ENCODE measurements at places on chromosomes 2 and 18.

DNA sequence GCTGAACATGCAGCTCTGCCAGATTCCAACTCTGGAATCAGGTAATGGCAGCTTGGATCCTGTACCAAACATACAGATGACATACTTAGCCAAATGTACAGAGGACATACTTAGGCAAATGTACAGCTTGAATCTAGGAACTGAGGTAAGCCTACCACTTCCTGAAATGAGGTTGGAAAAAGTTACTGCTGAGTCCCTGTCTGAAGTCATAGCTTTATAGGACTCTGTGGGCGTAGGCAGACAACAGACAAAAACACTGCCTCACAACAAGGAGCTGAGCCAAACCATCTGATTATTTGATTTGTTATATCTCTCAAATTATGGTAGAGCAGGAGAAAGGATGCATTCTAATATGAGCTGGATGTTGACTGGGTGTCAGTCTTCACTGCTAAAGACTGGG is 290.2 kb upstream of the TCF4 start:
- peak; percentile 31 for DNase-seq

DNA sequence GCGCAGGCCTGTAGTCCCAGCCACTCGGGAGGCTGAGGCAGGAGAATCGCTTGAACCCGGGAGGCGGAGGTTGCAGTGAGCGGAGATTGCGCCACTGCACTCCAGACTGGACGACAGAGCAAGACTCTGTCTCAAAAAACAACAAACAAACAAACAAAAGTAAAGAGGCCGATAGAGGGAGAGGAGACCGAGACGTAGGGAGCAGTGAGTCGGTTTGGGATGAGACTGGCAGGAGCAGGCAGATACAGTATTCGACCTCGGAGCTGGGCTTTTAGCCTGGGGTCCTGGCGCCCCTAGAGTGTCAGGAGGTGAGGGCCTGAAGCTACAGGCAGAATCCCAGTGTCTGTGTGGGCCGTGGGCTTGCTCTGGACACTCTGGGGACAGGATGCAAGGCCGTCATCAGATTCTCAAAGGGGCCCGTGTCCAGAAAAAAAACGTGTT is 51.2 kb downstream of the SLC4A1AP start:
- no peak for DNase-seq

- DNase-seq: peak; percentile 67
Measured at GRCh38 chr2:199485732-199486335, 28.1 kb upstream of the SATB2 start.

- peak; percentile 1 for DNase-seq
Measured at GRCh38 chr18:34038086-34038485, 186.6 kb downstream of the NOL4 start.

- no peak for DNase-seq
Measured at GRCh38 chr2:40680547-40680946, 228.7 kb upstream of the SLC8A1 start.

- DNase-seq: no peak
Measured at GRCh38 chr2:86107031-86107430, 996 bp downstream of the PTCD3 start.

DNA sequence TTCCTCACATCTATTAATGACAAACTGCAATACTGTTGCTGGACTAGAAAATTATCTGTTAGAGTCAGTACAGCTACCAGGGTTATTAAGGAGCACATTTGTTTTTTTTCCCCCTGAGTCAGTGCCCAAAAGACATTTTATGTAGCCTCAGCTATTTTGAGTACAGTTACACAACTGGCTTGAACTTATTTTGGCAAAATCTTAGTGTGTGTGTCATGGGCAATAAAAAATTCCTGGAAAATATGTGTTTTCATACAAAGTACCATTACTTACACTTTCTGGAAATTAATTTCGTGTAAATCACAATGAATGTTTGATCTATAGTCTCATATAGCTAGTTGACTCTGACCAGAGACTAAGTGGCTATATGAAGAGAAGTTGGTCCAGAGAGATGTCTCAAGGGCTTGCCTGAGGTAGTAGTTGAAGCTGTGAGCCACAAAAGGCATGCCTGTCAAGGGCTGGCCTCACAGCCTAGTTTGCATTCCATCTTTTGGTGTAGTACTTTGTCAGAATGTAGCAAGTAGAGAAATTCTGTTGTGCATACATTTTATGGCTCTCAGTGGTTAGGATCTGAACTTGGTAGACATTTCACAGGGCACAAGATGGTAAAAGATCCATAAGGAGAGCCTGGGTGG is 283.4 kb downstream of the MTX2 start:
- DNase-seq: peak; percentile 96

- DNase-seq: peak; percentile 75
Measured at GRCh38 chr18:44731530-44732237, 51.0 kb downstream of the SETBP1 start.

- DNase-seq: no peak
Measured at GRCh38 chr2:205850611-205851010, 168.3 kb downstream of the NRP2 start.

DNA sequence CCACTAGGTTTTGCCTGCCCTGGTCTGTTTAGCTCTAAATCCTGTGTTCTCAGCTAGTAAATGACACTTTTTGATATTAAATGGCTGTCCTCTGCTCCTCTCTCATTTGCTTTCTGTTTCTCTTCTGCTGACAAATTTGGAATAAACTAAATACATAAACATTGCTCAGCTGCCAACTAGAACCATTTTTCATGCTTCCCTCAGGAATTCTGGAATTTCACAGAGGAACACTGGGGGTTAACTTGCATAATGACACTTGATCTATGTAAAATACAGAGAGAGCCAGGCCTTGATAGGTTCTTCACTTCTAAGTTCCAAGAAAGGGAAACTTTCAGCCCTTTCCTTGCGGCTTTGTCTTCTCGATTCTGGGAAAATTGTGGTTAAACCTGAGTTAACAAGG is 450.6 kb upstream of the ST6GAL2 start:
- DNase-seq: peak; percentile 75

Measured in fibroblast of skin of right biceps (primary cell).